ENCODE measurements at places on chromosomes 5 and 9. TPM values are rescaled to one million over a fixed set of nuclear protein-coding genes. Genes with fewer than 3 reads are reported as not detected.

GTF2H2C gene
- 62.9 TPM for total RNA-seq

PCDHB12 gene
- total RNA-seq: 0.04 TPM

- H3K4me1 ChIP-seq: no peaks in the 10 kb centered on the region
- H3K27me3 ChIP-seq: peaks cover 4% of the 10 kb centered on the region
- no peak for DNase-seq
Observed at GRCh38 chr9:138058181-138058580, 180.6 kb downstream of the CACNA1B start.

OR1J2 gene
- not detected for total RNA-seq

PCDHA7 gene
- 0.53 TPM for total RNA-seq

SOHLH1 gene
- 0.32 TPM for total RNA-seq

ANKRD34B gene
- total RNA-seq: 0.06 TPM

GRCh38 chr9:128835246-128836210 lies 5.9 kb upstream of the SPOUT1 start:
- H3K27ac ChIP-seq: no peak overlapping the region
- H3K4me1 ChIP-seq: peaks cover 43% of the 10 kb centered on the region
- no peak overlapping the region for H3K4me3 ChIP-seq
- H3K36me3 ChIP-seq: peaks cover 25% of the 10 kb centered on the region

DNA sequence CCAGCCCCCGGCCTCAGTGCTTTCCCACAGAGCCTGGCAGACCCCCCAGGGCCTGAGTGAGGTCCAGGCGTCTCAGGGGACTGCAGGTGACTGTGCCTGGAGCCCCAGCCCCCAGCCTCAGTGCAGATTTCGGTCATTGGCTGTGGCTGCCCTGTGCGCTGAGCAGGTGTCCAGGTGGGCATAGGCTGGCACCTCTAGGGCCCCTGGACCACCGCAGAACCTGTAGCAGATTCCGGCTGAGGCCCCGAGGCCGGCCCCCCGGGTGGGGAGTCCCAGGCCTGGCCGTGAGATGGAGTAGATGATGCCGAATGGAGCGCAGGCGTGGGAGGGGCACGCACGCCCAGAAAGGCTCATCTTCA lies 12.1 kb downstream of the EXD3 start:
- H3K36me3 ChIP-seq: no peaks in the 10 kb centered on the region
- no peak overlapping the region for H3K4me3 ChIP-seq
- DNase-seq: no peak
- no peaks in the 10 kb centered on the region for H3K27me3 ChIP-seq
- H3K4me1 ChIP-seq: peaks cover 17% of the 10 kb centered on the region

ST8SIA4 gene
- not detected for total RNA-seq

DNA sequence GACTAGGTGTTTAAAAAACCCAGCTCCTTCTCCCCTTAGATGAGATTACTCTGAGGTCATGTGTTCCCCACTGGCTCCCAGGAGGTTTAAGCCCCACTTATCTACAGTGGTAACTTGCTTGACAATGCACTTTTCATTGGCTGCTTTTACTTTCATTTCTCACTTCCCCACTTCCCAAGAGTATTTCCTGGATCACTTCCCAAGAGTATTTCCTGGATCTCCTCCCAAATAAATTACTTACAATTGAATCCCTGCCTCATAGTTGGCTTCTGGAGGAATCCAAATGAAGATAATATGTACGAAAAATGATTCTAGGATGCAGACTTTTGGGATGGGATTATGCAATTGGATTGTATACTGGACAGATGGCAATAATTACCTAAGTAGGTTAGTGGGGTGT lies 47.1 kb upstream of the CHSY3 start:
- no peak for DNase-seq
- H3K4me1 ChIP-seq: no peaks in the 10 kb centered on the region
- no peaks in the 10 kb centered on the region for H3K36me3 ChIP-seq
- no peak overlapping the region for H3K27ac ChIP-seq

MARVELD2 gene
- 15.4 TPM for total RNA-seq

GRCh38 chr9:136588663-136589464 lies 43.0 kb upstream of the NOTCH1 start:
- H3K27me3 ChIP-seq: peaks cover 41% of the 10 kb centered on the region
- H3K4me1 ChIP-seq: no peaks in the 10 kb centered on the region
- H3K27ac ChIP-seq: no peak overlapping the region
- DNase-seq: no peak

SLCO6A1 gene
- not detected for total RNA-seq

GRCh38 chr5:117461403-117461802 lies 886.8 kb upstream of the SEMA6A start:
- H3K27me3 ChIP-seq: no peaks in the 10 kb centered on the region
- no peaks in the 10 kb centered on the region for H3K36me3 ChIP-seq
- H3K27ac ChIP-seq: no peak overlapping the region
- no peak overlapping the region for H3K4me3 ChIP-seq
- H3K4me1 ChIP-seq: no peaks in the 10 kb centered on the region
- DNase-seq: no peak

DNA sequence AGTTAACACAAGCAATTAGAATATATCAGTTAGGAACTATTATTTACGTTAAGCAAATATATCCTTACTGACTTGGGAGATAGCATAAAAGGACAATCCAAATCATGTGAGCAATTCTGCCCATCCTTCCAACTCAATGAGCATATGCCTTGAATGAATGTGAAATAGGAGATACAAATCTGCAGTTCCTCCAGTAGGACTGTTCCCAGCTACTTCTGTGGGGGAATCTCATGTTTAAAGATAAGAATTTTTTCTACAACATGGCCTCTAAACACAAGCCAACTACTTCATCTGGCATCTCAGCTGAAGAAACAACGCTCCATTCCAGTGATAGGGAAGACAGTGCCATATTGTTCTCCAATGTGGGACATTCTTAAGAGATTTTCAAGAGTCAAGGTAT lies 110.7 kb upstream of the NIPBL start:
- no peaks in the 10 kb centered on the region for H3K27me3 ChIP-seq
- no peaks in the 10 kb centered on the region for H3K36me3 ChIP-seq
- H3K4me1 ChIP-seq: no peaks in the 10 kb centered on the region
- no peak for DNase-seq
- H3K27ac ChIP-seq: no peak overlapping the region
- no peak overlapping the region for H3K4me3 ChIP-seq

All from HepG2 (cell line).